Activated CD8-positive, alpha-beta memory T cell treated with anti-CD3 and anti-CD28 coated beads for 24 hours (primary cell): ENCODE measurements at places on chromosomes 13 and 19.

GRCh38 chr13:24087605-24088225, 72.8 kb upstream of the SPATA13 start:
- DNase-seq: no peak

DNA sequence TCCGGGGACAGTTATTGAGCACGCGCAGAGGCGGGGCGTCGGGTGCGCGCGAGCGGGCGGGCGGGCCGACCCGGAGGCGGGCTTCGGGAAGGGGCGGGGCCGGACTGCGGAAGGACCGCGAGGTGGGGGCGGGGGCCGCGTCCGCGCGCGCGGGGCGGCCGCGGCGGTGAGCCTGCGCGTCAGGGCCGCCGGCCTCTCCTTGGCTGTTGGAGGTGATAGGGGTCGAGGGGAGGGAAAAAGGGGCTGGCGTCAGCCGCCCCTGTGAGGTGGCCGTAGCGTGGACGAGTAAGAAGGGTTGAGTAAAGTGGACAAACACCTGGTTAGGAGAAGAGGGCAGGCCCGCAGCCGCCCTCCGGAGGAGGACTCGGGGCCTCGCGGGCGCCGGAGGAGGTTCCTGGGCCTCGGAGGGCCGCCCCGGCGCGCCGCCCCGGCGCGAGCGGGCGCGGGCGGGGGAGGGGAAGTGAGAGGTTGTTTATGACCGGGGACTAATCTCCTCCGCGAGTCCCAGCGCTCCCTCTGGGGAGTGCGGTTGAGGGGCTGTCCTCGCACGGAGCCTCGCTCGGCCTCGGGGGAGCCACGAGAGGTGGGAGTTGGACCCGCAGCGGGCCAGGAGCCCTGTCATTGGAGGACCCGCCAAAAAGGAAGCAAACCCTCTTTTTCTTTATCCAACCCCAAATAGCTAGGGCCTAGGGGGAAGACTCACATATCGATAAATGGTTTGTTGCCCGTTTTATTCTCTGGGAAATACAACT, 547 bp upstream of the INTS6 start:
- peak; percentile 94 for DNase-seq

DNA sequence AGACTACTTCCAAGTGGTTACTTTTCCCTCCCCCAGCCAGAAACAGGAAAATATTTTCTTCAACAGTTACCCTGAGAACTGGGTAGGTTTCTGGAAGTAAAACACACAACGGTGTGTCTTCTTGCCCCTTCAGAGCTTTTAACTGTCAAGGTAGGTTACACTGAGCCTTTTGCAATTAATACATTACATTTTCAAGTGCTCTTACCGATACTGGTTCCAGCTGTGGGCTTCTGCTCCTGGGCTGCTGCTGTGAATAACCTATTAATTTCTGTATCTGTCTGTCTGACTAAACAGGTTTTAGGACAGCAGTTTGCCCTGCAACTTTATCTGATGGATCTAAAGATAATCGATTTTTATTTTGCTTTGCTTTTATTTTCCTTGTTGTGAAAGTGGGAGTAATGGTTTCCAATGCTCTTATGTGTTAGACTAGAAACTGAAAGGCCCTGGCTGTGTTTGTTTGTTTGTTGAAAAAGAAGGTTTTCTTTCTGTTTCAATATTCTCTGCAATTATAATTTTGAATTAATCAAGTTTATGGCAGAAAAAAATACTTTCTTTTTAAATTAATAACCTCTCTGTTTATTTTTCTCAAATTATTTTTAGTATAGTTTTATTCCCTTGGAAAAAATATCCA, 196.7 kb upstream of the SLITRK6 start:
- DNase-seq: no peak

GRCh38 chr19:41373993-41374392, 2.3 kb upstream of the TMEM91 start:
- no peak for DNase-seq

DNA sequence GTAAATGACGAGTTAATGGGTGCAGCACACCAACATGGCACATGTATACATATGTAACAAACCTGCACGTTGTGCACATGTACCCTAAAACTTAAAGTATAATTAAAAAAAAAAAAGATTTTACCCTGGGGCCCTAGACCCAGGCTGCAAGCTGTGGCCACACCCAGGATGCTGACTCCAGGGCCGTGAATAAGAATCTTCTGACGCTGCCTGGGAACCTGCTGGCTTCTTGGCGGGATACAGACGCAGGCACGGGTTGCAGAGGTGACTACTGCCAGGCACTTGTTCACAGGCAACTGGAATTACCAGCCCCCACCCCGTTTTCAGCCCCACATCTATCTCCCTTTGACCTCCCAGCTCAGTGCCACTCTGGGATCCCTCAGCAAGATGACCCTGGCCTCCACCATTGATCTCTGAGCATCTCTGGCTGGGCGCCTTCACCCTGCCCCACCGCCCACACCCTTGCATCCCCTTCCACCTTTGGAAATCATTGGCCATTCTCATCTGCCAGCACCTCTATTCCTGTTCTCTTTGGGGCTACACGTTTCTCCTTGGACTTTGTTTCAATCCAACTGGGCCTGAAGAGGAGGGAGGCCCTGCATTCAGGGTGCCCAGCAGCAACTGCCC, 21.1 kb upstream of the CFAP97D2 start:
- DNase-seq: no peak

DNA sequence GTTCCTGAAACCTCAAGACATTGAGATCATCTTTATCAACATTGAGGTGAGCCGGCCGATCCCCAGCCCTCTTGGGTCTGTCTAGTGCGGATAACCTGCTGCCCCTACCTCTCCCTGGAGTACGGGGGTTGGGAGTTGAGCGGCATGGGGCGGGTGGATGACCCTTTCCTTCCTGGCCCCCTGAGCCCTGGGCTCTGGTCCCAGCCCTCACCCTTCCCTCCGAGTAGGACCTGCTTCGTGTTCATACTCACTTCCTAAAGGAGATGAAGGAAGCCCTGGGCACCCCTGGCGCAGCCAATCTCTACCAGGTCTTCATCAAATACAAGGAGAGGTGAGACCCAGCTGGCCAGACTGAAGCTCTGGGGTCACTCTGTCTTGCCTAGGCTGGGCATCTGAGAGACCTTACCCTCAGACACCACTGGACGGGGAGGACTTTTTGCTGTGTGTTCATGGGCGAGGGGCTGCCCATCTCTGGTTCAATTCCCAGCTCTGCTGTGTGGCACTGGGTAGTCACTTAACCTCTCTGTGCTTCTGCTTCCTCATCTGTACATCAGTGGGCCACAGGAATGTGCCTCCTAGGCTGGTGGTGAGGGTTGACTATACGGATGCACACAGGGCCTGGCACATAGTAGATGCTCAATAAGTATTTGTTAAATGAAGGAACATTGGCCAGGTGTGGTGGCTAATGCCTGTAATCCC, 52.7 kb downstream of the VAV1 start:
- DNase-seq: no peak

GRCh38 chr13:38686577-38687245, at the start of gene FREM2:
FREM2 (plus strand) TSS chr13:38687077; CDS start chr13:38687345, 268 bp downstream.
- DNase-seq: no peak

DNA sequence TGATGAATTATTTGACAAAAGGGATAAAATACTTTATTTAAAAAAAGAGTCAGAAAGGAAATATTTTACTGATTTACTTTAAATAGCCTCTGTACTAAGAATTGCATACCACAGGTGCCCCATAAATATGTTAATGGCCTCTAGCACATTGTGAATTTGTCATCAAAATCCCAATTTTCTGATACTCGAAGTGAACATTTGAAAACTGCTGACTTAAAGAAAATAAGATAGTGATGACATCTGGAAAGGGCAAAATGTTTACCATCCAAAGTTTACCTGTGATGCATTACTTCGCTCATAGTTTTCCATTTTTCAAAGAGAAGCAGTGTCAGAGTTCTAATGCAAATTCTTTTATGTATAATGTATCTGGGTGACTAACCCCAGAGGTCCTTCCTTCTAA, 455.4 kb downstream of the KLF5 start:
- no peak for DNase-seq

DNA sequence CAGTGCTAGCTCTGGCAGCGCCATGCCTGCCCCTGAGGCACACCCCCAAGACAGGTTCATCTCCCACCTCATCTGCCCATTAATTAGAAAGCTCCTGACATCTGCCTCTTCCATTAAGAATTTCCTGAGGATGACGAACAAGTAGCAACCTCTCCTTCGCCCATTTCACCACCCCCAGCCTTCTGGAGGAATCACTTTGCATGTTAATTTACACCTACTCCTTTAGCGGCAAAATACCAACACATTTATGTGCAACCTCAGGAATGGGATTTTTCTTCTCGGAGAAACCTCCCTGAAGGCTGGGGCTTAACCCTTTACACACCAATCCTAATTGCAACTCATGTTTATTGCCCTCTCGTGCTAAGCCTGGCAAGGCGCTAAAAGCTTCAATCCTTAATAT, 13.8 kb downstream of the SLC7A1 start:
- no peak for DNase-seq

GRCh38 chr13:111962431-111962891, 104.5 kb upstream of the SOX1 start:
- DNase-seq: no peak

DNA sequence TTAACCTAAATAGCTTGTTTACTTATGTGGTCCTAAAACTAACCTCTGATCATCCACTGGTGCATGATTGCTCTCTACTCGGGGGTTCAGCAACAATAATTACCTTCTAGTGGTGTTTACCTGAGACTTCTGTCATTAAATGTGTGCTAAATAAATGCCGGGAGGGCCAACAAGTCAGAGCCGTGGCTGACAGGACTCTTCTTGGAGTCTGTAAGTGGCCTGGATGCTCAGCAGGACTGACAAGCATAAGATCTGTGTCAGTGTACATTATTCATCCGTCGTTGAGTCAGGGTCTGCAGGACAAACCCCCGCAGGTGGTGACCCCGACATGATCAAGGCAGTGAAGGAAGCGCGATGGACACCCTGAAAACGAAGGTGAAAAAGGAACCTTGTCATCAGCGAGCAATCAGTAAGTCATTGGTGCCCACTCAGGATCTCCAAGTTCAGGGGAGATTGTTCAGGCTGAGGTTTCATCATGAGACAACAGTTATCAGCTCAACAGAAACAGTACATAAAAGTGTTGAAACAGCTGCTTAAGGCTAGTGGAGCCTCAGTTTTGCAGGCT, 1466.9 kb downstream of the UQCRFS1 start:
- peak; percentile 40 for DNase-seq

DNA sequence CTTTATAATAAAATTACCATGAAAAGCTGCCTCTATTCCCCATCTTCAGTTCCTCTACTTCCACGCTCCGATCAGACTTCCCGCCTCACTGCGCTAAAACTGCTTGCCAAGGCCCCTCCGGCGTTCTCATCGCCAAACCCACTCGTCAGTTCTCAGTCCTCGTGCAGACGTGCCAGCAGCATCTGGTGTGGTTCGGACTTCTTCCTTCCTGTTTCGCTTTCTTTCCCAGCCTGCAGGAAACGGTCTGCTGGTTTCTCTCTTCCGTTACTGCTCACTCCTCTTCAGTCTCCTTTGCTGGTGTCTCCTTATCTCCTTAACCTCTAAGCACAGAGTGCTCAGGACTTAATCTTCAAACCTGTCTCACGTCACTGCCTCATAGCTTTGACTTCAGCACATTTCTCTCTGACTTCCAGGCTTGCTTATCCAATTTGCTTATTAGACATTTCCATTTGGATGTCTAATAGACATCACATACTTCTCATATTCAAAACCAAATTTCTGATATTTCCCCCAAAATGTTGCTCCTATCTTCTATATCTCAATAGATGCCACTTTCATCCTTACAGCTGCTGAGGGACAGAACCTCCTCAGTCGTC, 40.3 kb downstream of the RCBTB2 start:
- DNase-seq: peak; percentile 80

DNA sequence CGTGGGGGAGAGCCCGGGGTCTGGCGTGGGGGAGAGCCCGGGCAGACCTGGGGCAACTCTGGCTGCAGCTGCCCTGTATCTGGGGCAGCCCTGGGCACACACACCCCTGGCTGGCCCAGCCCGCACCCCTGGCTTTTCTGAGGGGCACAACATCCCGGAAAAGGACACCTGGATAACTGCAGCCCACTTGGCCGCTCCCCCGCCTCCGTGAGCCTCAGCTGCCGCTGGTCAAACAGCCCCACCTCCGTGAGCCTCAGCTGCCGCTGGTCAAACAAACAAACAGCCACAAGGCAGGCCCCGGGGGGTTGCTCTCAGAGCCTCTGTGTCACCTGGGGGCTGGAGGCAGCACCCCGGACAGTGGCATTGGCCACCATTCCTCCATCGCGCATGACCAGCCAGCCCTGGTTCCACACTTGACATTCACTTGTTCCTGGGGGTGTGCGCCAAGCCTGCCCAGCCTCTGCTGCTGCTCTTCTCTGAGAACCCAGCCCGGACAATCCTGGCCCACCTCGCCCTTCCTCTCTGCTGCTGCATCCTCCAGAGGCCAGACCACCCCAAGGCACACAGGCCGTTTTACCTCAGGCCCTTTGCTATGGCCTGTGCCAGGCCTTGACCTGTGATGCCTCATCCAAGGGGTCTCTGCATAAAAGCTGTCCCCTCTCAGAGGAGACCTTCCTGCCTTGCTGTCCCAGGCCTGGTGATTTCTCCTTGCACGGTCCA, 19.9 kb downstream of the CEBPG start:
- no peak for DNase-seq

GRCh38 chr19:51739466-51740213, 12.0 kb downstream of the FPR1 start:
- no peak for DNase-seq

DNA sequence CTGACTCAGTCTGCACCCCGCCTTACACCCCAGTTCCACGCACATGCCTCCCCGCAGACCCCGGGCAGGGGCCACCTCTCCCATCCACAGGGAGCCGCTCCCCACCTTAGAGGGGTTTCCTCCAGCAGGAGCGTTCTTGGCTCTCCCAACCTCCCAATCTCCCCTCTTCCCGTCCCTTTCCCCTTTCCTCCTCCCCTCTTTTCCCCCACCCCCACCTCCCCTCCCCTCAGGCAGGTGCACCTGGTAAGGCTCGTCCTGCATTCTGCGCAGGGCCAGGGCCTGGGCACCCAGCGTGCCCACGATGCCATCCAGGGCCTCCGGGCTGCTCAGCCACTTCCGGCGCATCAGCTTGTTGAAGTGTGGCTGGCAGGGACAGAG, 27.3 kb downstream of the EXOC3L2 start:
- DNase-seq: no peak

DNA sequence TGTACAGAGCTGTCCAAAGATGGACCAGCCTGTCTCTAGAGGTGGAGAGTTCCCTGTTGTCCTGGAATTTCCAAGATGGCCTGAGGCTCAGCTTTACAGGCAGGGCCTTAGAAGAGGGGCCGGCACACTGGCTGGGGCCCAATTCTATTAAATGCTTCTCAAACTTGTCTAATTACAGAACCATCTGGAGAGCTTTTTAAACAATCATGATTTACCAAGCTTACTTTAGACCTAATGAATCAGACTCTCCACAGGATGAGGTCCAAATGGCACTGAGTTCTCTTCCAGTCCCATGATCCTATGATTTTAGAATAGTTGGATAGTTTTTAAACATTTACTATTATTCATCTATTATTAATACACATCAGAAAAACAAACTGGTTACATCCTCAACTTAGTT, 123.5 kb downstream of the DNAJC3 start:
- no peak for DNase-seq

- DNase-seq: no peak
Measured at GRCh38 chr13:111847964-111848363, 219.0 kb upstream of the SOX1 start.

- DNase-seq: no peak
Measured at GRCh38 chr13:98324105-98324504, 147.0 kb upstream of the RNF113B start.
